Glomerular endothelial cell (primary cell): ENCODE measurements at places on chromosomes 12 and 14. TPM values are rescaled to one million over a fixed set of nuclear protein-coding genes. Genes with fewer than 3 reads are reported as not detected.

DNA sequence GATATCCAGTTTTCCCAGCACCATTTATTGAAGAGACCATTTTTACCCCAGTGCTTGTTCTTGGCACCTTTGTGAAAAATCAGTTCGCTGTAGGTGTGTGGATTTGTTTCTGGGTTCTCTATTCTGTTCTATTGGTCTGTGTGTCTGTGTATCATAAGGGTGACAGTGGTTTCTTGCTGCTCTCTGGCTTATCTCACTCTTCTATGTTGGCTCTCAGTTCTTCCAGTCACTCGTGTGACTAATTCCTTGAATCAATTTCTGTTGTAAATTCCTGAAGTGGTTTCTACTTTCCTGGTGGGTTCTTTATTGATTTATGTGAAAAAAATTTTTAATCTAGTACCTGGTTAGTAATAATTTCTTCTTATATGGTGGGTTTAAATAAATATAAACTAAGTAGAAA lies 58.3 kb downstream of the OTOGL start:
- no peak for DNase-seq

GRCh38 chr12:29750131-29750927 lies 33.4 kb downstream of the TMTC1 start:
- no peak for DNase-seq

Gene RPGRIP1
- not detected in 2 replicates for total RNA-seq

Gene ARMH4
- 5.7 and 6.6 TPM in 2 replicates for total RNA-seq

Gene RDH5
- 1.0 and 2.6 TPM in 2 replicates for total RNA-seq

DNA sequence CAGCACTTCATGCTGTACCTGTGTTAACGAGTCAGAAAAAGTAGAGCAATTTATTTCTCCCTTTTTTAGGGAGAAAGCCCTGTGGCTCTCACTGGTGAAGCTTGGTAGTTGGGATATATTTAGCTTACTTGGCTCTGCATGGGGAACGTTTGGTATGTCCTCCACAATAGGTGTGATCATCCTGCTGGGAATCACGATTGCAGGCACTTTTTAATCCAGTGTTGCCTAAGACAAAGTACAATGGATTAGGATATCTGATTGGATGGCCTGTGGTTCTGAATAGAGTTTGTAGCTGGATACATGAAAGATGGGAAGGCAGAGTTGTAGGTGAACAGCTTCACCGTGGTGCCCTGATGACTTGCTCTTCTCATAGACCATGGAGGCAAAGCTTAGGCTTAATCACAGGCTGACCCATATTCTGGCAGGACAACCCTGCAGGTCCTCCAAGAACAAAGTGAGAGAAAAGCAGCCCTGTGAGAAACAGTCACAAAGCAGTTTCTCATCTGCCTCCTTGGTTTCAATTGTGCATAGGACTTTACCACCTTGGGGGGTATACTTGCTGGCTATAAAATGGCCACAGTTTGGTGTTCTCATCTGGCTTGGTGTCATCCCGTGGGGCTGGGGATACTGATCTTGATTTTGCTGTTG lies 7.5 kb downstream of the RESF1 start:
- no peak for DNase-seq

Gene COX8C
- not detected in 2 replicates for total RNA-seq

DNA sequence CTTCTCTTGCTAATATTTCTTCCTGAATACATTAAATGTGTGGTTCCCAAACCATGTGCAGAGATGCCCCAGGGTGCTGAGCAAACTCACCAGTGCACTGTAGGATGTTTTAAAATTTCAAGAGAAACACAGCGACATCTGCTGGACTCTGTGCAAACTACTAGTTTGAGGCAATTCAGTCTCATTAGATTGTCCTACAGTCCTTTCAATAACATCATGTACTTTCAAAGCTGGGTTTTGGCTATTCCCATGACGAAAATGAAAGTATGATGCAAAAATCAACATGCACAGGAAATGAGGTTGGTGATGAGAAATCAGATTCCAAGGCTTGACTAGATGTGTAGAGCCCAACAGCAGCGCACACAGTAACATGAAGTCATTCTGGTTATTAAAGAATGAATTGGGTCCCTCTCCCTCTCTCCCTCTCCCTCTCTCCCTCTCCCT lies 66.3 kb downstream of the CLIP1 start:
- no peak for DNase-seq

DNA sequence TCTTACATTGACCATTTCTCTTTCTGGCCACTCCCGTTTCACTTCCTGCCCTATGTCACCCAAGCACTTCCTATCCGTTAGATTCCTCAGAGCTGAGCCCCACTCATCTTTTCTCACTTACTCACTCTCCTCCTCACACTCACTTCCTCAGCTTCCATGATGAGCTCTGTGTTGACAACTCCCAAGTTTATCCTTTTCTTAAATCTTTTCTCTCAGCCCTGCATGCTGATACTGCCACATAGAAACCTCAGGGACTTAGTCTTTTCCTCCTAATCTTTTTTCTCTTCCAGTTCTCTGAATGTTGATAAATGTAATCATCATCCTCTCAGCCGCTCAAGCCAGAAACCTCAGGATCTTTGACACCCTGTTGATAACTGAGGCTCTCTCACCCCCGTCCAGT lies 99.6 kb downstream of the ANO6 start:
- DNase-seq, result no peak

DNA sequence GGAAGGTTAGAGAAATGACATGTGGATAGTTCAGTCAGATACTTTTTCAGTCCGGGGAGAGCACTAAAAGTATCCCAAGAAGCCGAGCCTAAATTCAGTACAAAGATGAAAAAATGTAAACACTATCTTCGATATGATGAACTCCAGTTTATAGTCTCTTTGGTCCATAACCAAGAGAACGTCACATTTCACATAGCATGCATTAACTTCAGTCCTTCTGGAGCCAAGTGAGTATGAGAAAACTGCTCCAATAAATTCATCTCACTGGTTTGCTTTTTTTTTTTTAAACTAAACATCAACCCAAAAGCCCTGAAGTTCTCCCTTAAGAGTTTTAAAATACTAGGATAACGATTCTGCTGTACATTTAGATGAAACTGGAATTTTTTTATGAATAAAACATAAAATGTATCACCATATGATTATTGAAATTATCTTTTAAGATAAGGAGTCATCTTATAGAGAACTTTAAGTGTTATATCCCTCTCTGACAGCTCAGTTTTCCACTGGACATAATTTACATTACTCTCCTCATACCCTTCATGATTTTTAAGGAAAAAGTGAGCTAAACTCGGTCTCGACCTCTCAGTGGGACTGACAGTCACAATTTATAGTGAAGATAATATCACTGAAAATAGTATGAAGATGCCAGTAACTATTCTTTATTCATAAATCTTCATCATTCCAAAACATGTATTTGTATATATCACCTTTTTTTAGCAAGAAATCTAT lies 841.5 kb upstream of the FLRT2 start:
- DNase-seq, result no peak

- DNase-seq, result no peak
Observed at GRCh38 chr12:50394469-50395029, 1.9 kb downstream of the FAM186A start.

GRCh38 chr12:105744371-105745058 lies 394.2 kb downstream of the NUAK1 start:
- no peak for DNase-seq

GRCh38 chr12:105206686-105207374 lies 29.1 kb downstream of the APPL2 start:
- no peak for DNase-seq

DNA sequence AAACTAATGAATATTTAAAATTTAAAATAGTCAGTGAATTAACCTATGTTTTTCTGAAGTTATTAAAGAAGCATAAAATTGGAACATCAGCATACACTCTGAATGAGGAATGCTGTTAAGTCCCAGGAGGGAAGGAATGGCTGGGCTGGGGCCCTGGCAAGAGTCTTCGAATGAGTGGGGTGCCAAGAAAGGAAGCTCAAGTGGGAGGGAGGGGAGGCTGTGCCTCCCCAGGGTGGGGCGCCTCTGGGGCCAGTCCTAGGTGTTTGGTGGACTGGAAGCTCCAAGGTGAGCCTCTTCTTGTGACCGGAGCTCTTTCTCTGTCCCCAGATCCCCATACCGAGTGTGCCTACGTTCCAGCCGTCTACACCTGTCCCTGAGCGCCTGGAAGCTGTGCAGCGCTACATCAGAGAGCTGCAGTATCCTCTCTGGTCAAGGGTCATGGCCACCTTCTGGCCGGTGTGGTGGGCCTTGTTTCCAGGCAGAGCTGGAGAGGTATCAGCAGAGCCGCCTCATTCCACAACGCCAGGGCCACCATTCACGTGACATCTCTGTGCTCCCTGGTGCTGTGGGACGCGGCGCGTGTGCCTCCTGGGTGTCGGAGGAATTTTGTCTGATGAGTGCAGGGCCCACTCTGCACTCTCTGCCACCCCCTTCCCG lies 8.5 kb downstream of the VASH1 start:
- no peak for DNase-seq

Gene SAMD15
- 1.1 and 3.3 TPM in 2 replicates for total RNA-seq

DNA sequence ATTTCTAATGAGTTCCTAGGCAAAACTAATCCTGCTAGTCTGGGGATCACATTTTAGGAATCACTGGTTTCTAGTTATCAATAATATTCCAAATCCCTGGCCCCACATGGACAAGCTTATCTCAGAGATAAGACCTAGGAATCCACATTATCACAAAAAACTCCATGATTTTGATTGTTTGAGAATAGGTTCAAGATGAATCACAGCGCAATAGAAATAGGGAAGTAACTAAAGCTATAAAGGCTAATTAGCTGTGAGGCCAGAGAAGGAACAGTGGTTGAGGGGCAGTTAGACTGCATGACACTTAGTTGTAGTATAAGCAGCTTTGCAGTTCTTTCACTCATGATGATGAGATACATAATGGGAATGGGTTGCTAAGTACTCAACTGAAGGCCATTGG lies 13.1 kb upstream of the ATP5F1B start:
- no peak for DNase-seq

Gene CLEC6A
- total RNA-seq, result not detected in 2 replicates

DNA sequence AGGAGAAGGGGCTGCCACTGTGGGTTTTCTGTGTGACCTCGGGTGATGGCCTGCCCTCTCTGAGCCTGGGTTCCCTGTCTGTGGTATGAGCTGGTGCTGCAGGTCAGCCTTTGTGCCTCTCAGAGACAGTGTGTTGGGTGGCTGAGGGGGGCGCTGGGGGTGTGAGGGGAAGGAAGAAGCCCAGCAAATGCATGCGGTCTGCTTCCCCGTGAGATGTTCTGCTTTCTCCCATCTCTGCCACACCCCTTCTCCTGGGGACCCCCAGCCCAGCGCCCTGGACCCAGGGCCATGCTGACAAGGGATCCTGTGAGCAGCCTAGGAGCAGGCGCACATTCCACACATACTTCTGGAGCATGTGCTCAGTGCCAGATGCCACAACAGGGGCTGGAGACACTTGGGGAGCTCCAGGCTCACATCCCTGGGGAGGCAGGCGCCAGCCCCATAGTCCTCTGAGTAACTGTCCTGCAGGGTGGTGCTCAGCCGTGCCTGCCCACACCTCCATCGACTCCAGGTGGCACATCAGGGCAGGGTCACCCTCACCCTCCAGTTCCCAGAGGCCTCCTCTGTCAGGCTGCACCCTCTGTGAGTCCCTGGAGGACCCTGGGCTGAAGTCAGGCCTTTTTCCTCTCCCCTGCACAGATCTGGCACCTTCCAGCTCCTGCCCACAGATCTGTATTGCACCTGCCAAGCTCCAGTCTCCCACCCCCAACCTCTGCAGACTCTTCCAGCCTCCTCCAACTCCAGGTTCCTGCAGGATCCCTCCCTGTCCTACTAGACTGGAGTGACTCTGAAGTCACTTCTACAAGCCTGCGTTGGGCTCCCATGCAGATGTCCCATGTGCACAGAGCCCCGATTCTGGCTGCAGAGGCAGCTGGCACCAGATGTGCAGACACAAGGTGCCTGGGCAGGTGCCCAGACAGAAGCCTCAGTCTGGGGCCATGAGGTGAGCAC lies 205.6 kb downstream of the KIF26A start:
- DNase-seq, result no peak

DNA sequence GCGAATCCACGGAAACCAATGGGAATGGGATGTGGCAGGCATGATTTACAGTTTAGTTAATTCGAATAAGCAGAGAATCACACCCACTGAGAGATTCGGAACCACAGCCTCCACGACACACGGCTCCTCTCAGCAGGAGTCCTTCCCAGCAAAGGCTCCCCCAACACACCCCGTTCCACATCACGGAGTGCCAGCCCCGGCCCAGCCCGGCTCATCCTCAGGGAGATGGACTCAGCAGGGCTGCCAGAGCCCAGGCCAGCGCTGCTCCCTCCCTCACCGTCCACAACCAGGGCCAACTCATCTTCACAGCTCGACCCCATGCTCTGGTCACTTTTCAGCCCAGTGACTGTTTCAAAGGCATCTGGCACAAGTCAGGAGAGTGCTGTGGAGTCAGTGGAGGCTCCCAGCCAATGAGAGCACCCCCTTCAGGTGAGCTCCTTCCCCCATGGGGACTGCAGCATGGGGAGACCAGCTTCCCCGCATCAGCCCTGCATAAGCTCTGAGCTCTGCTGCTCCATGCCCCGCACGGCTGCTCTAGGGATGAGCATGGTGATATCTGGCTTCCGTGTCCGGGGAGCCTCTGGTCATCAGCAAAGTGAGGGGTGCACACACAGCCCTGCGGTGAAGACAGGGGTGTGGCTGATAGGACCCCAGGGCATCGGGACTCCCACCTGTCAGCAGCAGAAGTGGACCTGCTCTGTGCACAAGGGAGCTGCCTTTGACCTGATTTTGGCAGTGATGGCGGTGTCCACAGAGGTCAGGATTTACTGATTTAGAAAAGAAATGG lies 238.8 kb upstream of the SFSWAP start:
- no peak for DNase-seq

Gene SLC5A8
- not detected in 2 replicates for total RNA-seq

GRCh38 chr12:62856454-62856853 lies 78.5 kb downstream of the PPM1H start:
- no peak for DNase-seq

Gene PSMA6
- total RNA-seq, result 209 and 249 TPM in 2 replicates

GRCh38 chr12:50453872-50454271 lies 50.9 kb upstream of the DIP2B start:
- no peak for DNase-seq

- no peak for DNase-seq
Observed at GRCh38 chr14:81716953-81717352, 183.3 kb upstream of the SEL1L start.

- DNase-seq, result no peak
Observed at GRCh38 chr12:62512901-62513300, 46.3 kb downstream of the MON2 start.
